ENCODE measurements at places on chromosomes 2 and 18. TPM values are rescaled to one million over a fixed set of nuclear protein-coding genes. Genes with fewer than 3 reads are reported as not detected.
A peak's percentile ranks its signal among the peaks of the same experiment; 100 is the strongest.

QPCT gene
- total RNA-seq: 2.1 TPM

ANKRD62 gene
- not detected for total RNA-seq

CAPN10 gene
- total RNA-seq: 48.4 TPM

IL36G gene
- total RNA-seq: not detected

- H3K27ac ChIP-seq: no peak overlapping the region
- H3K36me3 ChIP-seq: no peaks in the 10 kb centered on the region
- no peak overlapping the region for H3K4me3 ChIP-seq
Observed at GRCh38 chr2:231259104-231259503, 60.7 kb downstream of the ARMC9 start.

DNA sequence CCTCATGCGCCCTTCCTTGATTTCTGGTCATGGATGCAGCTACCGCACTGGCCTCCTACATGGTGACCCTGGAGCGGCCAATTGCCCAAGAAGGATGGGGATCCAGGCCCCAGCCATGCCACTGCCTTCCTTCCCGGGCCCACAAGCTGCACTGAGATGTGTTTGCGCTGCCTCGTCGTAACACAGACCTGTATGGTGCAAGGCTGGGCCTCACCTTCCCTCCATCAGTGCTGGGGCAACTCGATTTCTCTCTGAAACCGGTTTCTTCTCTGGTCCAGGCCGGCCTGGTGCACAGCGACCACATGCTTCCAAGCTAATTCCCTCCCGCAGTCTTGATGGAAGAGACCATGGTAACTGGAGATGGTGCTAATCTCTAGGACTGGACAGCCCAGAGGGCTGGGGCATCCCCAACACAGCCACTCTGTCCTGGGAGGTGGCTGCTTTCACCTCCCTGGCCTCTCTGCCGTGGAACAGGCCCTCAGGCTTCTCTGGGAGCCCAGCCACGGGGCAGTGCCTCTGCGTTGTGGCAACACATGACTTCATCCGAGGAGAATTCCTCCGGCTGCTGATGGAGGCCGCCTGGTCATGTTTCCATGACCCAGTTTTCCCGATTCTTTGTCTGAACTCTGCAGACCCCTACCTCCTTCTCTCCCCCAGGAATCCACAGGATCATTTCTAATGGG, 184.2 kb downstream of the GLI2 start:
- no peaks in the 10 kb centered on the region for H3K27me3 ChIP-seq
- no peaks in the 10 kb centered on the region for H3K36me3 ChIP-seq
- H3K27ac ChIP-seq: no peak overlapping the region
- no peaks in the 10 kb centered on the region for H3K4me1 ChIP-seq
- DNase-seq: no peak

DNA sequence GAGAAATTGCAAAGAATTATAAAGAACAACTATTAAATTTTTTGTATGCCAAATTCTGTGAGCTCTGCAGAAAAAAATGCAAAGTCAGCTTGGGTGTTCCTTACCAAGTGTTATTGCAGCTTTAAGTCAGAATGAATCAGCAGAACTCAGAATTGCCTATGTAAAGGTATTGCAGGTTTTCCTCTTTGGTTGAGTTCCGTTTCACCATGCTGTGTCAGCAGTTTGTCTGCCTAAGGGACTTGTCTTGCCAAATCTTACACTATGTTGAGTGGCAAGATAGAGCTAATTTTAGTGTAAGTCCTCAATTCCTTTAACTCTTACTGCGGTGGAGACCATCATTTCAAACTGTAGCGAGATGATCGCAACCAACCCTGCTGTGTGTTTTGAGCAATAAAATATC, 38.8 kb downstream of the ADAM23 start:
- no peak overlapping the region for H3K27ac ChIP-seq
- H3K36me3 ChIP-seq: no peaks in the 10 kb centered on the region
- H3K27me3 ChIP-seq: peaks cover 10% of the 10 kb centered on the region
- H3K4me1 ChIP-seq: no peaks in the 10 kb centered on the region
- H3K4me3 ChIP-seq: no peak overlapping the region

GRCh38 chr2:232697059-232697806, at the start of gene GIGYF2:
TSS of gene GIGYF2 (plus strand) at chr2:232697331. CDS start at chr2:232735198, 37,867 bp downstream.
- DNase-seq: peak; percentile 97
- peaks cover 19% of the 10 kb centered on the region for H3K36me3 ChIP-seq
- H3K4me1 ChIP-seq: peaks cover 28% of the 10 kb centered on the region
- H3K27me3 ChIP-seq: peaks cover 6% of the 10 kb centered on the region
- peak within 1 kb of the TSS; percentile 92 for H3K27ac ChIP-seq
- peak within 1 kb of the TSS; percentile 99 for H3K4me3 ChIP-seq

DNA sequence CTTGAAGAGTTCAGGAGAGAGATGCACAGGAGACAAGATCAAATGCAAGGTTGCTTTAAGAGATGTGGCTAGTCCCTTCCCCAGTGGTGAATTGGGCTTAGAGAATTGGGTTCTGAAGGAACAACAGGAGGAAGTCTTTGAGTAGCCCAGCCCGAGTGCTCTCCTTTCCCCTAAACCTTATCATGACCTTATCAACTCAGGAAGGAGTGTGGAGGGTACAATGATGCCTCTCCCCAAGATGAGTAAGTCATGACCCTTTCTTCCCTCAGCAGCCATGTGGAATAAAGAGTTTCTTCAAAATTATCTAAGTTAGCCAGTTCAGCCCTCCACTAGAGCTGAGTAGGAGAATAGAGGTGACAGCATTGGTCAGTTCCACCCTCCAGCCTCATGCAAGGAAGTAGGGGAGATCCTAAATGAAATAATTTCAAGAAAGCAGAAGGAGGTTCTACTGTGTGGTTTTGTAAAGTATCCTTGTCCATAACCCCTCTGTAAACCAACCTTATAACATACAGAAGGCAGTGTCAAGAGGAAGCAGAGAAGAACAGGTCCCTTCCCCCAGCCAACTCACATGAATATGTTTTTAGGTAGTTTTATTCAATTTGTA, 88.4 kb downstream of the ARHGAP15 start:
- peaks cover 40% of the 10 kb centered on the region for H3K4me1 ChIP-seq
- H3K4me3 ChIP-seq: no peak overlapping the region
- H3K27me3 ChIP-seq: no peaks in the 10 kb centered on the region
- H3K27ac ChIP-seq: peak overlapping the region; percentile 79
- no peak for DNase-seq
- peaks cover 31% of the 10 kb centered on the region for H3K36me3 ChIP-seq

- H3K4me1 ChIP-seq: peaks cover 9% of the 10 kb centered on the region
- H3K4me3 ChIP-seq: no peak overlapping the region
- H3K27me3 ChIP-seq: no peaks in the 10 kb centered on the region
- no peak overlapping the region for H3K27ac ChIP-seq
- DNase-seq: no peak
- peaks cover 47% of the 10 kb centered on the region for H3K36me3 ChIP-seq
Observed at GRCh38 chr2:200422071-200422470, 87.8 kb downstream of the KCTD18 start.

DNA sequence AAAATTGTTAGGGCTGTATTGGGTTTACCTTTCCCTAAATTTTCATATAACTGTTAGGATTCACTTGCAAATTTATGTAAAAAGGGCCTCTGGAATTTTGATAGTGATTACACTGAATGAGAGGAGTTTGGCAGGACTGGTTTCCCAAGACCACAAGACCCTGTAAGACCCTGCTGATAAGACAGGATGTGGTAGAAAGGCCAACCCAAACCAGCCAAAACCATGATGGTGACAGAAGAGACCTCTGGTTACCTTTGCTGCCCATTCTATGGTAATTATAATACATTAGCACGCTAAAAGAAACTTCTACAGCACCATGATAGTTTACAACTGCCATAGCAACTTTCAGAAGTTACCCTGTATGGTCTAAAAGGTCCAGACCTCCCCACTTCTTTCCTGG, 8.3 kb upstream of the CASP10 start:
- H3K4me1 ChIP-seq: peaks cover 13% of the 10 kb centered on the region
- H3K36me3 ChIP-seq: peaks cover 2% of the 10 kb centered on the region
- H3K4me3 ChIP-seq: no peak overlapping the region
- DNase-seq: no peak
- H3K27ac ChIP-seq: no peak overlapping the region

GRCh38 chr18:42141439-42141838, 186.4 kb downstream of the PIK3C3 start:
- no peak overlapping the region for H3K27ac ChIP-seq
- no peaks in the 10 kb centered on the region for H3K4me1 ChIP-seq
- no peak overlapping the region for H3K4me3 ChIP-seq
- H3K27me3 ChIP-seq: no peaks in the 10 kb centered on the region
- H3K36me3 ChIP-seq: no peaks in the 10 kb centered on the region

- peaks cover 10% of the 10 kb centered on the region for H3K27me3 ChIP-seq
- no peak for DNase-seq
- H3K4me3 ChIP-seq: no peak overlapping the region
- no peak overlapping the region for H3K27ac ChIP-seq
- peaks cover 3% of the 10 kb centered on the region for H3K4me1 ChIP-seq
- no peaks in the 10 kb centered on the region for H3K36me3 ChIP-seq
Observed at GRCh38 chr2:32925283-32925815, 21.4 kb upstream of the LTBP1 start.

DNA sequence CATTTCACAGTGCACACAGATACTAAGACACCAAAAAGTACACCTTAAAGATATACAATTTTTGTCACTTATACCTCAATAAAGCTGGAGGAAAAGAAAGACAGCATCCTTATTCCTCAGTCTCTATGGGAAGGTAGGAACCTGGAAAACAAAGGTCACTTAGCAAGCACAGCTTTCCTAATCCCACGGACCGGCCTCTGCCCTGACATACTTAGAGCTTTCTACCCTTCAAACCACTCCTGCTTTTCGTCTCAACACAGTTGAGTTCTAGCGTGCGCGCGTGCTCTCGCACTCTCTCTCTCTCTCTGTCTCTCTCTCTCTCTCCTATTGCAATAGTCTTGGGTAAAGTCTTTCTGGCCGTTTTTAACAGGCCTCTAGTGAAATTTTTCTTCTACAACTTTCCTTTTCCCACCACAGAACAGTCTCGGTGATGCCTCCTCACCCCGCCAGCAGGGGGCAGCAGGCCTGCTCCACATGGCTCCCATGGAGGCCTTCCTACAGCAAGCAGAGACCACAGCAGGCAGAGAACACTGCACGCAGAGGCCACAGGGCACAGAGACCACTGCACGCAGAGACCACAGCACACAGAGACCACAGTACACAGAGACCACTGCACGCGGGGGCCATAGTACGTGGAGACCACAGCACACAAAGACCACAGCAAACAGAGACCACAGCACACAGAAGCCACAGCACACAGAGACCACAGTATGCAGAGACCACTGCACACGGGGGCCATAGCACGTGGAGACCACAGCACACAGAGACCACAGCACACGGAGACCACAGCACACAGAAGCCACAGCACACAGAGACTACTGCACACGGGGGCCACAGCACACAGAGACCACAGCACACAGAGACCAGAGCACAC, 106.9 kb downstream of the FBXO15 start:
- H3K4me3 ChIP-seq: no peak overlapping the region
- no peak overlapping the region for H3K27ac ChIP-seq
- H3K36me3 ChIP-seq: peaks cover 3% of the 10 kb centered on the region
- no peaks in the 10 kb centered on the region for H3K4me1 ChIP-seq

GRCh38 chr2:180012523-180012922, 5.4 kb upstream of the CWC22 start:
- H3K27me3 ChIP-seq: no peaks in the 10 kb centered on the region
- H3K4me3 ChIP-seq: no peak overlapping the region
- DNase-seq: peak; percentile 48
- H3K27ac ChIP-seq: no peak overlapping the region
- H3K4me1 ChIP-seq: peaks cover 5% of the 10 kb centered on the region

DNA sequence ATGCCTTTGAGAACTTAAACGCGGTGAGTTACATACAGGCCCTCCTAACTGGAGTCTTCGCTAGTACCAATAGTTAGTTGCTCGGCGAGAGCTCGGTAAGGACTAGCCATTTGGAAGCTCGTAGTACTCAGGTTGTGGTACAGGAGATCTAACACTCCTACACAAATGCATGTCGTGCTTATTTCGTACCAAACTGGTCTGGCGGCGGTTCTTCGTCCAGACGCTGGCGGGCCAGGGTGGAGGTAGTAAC, 346 bp upstream of the VRK2 start:
- peaks cover 41% of the 10 kb centered on the region for H3K4me1 ChIP-seq
- H3K4me3 ChIP-seq: peak overlapping the region; percentile 92
- peaks cover 7% of the 10 kb centered on the region for H3K36me3 ChIP-seq
- peak overlapping the region; percentile 95 for H3K27ac ChIP-seq

Data from activated CD4-positive, alpha-beta T cell treated with anti-CD3 and anti-CD28 coated beads, Interleukin-2, amount 10 ng/mL, durations not matched to agents 24 days and 14 days (primary cell).